Prostate gland (tissue), 2 donors: ENCODE measurements at places on chromosomes 16 and 17. TPM values are rescaled to one million over a fixed set of nuclear protein-coding genes. Genes with fewer than 3 reads are reported as not detected.

GRCh38 chr16:88936008-88936555 lies 40.9 kb downstream of the CBFA2T3 start:
- no peak for DNase-seq

DNA sequence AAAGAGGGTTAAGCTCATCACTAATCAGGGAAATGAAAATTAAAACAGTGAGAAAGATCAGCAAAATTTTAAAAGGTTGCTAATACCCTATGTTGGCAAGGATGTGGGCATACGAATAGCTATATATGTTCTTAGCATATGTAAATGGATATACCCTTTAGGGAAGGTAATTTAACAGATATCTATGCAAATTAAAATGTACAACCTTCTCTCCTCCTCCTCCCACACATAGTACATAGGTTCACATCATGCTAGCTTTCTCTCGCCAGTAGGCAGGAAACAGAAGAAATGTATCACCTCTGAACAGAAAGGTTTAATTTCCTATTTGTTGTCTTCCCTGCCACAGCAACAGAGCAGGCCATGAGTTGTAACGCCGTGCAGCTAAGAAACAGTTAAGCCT lies 103.8 kb downstream of the CDYL2 start:
- DNase-seq: peak; percentile 0

DNA sequence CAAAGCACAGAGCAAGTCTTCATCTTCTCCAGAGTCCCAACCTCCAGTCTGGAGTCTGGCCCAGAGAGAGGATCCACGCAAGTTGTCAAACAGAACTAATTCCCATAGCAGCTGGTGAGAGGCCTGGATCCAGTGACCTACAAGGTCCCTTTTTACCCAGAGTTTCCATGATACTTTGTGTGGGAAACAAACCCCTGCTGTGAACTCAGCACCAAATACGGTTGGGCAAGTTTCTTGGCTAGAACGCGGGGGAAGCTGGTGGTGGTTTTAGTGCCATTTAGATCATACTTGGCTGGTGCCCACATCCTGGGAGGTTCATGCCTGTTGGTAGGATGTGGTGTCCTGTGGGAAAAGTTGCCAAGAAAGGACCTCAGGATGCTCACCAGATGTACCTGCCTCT lies 18.1 kb downstream of the TMC7 start:
- no peak for DNase-seq

DNA sequence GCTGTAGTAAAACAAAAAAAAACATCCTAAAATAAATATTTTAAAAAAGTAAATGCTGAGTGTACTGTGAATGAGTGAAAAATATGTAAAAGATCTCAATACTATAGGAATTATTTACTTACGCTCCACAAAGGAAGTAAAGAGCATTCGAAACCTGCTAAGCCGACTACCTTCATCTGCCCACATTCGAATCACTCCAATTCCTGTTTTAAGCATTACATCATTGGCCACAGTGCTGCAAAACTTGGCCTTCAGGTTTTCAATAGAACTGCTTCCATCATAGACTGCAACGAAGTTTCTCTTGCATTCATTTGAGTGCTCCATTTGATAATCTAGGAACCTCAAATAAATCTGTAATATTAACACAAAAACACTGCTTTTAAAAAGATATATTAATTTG lies 34.4 kb downstream of the NETO2 start:
- DNase-seq: no peak

- no peak for DNase-seq
These were observed 499.9 kb upstream of the ZFHX3 start for GRCh38 chr16:73547552-73548403.

DNA sequence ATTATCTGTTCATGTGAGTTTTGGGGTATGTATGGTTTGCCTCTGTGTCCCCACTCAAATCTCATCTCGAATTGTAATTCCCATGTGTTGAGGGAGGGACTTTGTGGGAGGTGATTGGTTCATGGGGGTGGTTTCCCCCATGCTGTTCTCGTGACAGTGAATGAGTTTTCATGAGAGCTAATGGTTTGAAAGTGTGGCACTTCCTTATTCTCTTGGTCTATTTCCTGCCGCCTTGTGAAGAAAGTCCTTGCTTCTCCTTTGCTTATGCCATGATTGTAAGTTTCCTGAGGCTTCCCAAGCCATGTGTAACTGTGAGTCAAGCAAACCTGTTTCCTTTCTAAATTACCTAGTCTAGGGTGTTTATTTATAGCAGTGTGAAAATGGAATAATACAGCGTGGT lies 128.1 kb upstream of the HS3ST4 start:
- no peak for DNase-seq

GRCh38 chr17:43774304-43775250 lies 4.2 kb downstream of the DUSP3 start:
- DNase-seq: no peak

The PRAC2 gene
- 135 TPM for total RNA-seq

The FAM234A gene
- total RNA-seq: 114 TPM

The TRIM25 gene
- total RNA-seq: 28.7 TPM

The CCL3 gene
- total RNA-seq: not detected

The ESRP2 gene
- 24.5 TPM for total RNA-seq

The HYDIN gene
- total RNA-seq: 12.5 TPM

The G6PC1 gene
- not detected for total RNA-seq
